ENCODE measurements at places on chromosomes 2 and 18.

DNA sequence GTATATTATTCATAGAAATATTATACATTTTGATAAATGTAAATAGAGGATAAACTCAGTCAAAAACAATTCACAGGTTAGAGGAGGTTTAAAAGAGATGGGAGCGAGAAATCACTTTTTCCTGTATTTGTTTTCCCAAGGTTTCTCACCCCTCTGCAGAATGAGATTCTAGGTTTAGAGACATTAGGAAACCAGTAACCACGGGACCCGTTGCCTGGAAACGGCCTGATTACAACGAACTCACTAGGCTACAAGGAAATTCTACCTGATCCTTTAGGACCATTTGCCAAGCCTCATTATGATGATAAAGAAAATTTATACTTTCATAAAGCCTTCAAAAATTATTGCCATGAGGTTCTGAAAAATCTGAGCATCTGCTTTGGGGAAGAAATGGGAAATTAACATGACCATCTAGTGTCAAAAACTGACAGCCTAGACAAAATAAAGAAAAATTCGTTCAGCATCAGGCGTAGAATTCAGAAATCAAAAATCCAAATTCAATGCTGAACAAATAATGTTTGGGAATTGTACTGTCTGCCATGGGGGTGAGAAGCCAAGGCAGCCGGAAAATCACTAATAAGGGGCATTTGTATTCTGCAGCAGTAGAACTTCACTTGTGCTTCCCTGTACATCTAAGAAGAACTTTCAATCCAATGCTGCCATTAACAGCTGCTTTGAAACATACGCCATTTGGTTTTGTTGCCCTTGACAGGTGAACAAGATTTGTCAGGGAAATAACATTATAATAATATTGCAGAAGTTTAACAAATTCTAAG lies 262.3 kb downstream of the NRXN1 start:
- DNase-seq: no peak

DNA sequence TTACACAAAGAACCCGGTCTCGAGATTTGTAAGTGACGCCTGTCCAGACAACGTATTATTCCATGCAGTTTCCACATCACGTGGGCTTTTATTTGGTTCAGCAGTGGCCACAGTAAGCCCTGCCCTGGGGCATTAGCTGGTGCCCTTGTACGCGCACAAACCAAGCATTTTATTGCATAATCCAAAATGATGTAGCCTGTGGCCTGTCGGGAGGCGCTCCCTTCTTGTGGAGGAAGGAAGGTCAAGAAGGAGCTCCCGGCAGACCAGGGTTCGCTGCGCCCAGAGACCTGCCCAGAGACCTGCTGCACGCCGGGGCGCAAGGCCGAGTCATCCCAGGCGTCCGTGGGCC lies 179.6 kb upstream of the ALKAL2 start:
- no peak for DNase-seq

- DNase-seq: no peak
These were observed 19.7 kb upstream of the AFF3 start for GRCh38 chr2:100161945-100162620.

DNA sequence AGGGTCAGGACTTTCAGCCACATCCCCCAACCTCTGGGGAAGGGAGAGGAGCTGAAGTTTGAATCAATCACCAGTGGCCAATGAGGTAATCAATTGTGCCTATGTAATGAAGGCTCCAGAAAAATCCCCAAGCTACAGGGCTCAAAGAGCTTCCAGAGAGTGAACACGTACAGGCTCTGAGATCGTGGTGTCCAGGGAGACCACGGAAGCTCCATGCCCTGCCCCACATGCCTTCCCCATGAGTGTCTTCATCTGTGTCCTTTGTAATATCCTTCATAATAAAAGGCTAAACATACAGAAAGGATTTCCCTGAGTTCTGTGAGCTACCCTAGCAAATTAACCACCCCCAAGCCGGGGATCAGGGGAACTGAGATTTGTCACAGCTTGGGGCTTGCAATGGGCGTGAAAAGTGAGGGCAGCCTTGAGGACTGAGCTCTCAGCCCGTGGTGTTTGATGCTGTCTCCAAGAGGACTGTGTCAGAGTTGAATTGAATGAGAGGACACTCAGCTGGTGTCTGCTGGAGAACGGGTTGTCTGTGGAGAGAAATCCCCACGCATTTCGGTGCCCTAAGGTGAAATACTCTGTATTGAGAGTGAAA lies 25.5 kb upstream of the TUBB6 start:
- DNase-seq: no peak

DNA sequence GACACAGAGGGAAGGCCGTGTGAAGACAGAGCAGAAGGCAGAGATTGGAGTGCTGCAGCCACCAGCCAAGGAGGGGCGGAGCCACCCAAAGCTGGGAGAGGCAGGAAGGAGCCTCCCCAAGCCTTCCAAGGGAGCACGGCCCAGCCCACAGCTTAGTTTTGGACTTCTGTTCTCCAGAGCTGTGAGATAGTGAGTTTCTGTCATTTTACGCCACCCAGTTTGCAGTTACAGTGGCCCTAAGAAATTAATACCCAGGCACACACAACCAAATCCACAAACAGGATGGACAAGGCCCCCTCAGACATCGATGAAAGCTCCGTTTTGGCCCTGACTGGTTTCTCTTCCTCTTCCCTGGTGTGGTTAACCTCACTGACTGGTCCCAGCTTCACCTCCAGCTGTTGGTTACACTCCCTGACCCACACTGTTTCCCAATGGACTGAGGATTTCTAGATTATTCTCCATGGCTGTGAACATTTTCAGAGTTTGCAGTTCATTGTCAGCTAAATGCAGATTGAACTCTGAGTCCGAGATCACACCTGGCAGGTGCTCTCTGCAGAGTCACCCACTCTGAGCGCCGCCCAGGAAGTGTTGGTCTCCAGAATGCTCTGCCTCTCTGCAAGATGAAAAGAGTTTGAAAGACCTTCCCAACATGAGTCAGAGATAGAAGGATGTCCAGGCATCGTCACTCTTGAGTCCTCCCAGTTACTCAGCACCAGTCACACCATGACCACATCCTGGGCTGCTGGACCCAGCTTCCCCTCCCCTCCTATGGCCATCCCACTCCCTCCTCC lies 100.2 kb downstream of the TWIST2 start:
- no peak for DNase-seq

GRCh38 chr2:16671760-16672159 lies 6.1 kb upstream of the CYRIA start:
- no peak for DNase-seq

DNA sequence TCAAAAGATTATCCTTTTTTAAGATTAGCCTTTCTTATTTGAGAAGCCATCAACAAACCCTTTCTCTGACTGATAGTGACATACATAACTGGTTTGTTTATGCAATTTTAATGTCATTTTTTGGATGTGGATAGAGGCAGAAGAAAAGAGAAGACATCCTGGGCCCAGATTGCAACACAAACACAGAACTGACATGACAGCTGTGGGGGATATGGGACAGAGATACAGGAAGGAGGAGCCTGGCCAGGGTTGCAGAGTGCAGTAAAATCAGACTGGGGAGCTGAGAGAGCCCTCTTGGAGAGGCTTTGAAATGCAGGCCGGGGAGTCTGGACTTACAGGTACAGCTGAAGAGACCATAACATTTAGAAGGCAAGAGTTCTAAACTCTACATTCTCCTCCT lies 65.1 kb downstream of the SIGLEC15 start:
- DNase-seq: no peak

DNA sequence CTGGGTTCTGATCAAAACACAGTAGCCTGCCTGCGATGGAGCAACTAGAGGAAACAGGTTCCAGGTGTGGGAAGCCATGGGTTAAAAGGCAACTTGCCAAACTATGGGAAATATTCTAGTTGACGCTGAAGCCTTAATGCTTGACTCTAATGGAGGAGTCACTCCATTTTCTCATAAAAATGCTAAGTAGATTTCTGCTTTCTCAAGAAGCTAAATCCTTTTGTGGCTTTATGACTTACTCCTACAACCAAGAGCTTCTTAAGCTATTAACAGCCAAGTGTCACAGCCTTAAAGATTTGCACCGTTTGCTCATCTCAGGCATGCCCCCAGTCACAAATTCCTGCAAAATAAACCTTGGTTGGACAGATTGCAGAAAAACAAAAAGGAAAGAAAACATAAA lies 25.2 kb downstream of the ANKRD44 start:
- DNase-seq: no peak

DNA sequence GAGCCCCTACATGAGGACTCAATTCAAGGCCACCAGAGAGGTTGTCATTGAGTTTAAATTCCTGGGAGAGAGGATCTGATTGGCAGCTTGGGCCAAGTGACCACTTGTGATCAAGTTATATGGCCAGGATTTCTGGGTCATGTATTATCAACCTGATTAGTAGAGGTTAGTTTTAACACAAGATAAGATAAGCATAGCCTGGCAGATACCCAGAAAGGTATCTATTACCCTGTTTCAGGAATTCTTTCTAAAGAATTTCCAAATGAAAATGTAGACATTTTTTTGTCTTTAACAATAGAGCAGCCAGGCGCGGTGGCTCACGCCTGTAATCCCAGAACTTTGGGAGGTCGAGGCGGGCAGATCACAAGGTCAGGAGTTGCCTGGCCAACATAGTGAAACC lies 50.5 kb downstream of the BABAM2 start:
- no peak for DNase-seq

DNA sequence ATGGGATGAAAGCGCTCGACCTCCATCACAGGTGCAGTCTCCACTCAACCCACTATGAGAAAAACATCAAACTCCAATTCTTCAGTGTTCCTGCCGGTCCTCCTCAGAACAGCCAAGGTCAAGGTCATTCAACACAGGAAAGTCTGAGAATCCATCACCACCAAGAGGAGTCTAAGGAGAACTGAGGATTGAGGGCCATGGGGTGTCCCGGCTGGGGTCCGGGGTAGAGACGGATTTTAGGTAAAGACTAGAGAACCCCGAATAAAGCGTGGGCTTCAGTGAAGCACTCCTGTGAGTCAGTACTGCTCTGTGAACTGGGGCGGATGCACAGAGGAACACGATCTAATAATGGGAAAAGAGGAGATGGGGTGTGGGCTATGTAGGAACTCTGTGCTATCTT lies 41.8 kb downstream of the PTGR3 start:
- no peak for DNase-seq

DNA sequence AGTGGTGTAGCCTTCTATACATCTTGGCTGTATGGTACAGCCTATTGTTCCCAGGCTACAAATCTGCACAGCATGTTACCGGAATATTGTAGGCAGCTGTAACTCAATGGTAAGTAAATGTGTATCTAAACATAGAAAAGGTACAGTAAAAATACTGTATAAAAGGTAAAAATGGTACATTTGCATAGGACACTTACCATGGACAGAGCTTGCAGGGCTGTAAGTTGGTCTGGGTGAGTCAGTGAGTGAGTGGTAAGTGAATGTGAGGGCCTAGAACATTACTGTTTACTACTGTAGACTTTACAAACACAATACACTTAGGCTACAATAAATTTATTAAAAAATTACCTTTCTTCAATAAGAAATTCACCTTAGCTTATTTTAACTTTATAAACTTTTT lies 3.7 kb upstream of the MRPS9 start:
- DNase-seq: no peak

DNA sequence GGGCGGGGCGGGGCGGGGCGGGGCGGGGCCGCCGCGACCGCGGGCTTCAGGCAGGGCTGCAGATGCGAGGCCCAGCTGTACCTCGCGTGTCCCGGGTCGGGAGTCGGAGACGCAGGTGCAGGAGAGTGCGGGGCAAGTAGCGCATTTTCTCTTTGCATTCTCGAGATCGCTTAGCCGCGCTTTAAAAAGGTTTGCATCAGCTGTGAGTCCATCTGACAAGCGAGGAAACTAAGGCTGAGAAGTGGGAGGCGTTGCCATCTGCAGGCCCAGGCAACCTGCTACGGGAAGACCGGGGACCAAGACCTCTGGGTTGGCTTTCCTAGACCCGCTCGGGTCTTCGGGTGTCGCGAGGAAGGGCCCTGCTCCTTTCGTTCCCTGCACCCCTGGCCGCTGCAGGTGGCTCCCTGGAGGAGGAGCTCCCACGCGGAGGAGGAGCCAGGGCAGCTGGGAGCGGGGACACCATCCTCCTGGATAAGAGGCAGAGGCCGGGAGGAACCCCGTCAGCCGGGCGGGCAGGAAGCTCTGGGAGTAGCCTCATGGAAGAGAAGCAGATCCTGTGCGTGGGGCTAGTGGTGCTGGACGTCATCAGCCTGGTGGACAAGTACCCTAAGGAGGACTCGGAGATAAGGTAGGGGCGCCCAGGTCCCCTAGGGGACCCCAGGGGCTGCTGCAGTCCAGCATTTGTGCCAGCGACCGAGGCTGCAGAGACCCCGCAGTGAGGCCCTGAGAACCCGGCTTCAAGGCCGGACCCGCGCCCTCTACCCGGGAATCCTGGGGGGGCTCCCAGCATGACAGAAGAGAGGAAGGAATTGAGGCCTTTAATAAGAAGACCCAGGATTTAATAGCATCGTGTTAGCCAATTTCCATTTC lies at the start of gene KHK:
KHK (plus strand) TSS at position 49 of the 870 bp plus-strand sequence; CDS start at position 537, 488 bp downstream.
- DNase-seq: peak; percentile 81

- DNase-seq: no peak
These were observed 165.8 kb downstream of the FBXO15 start for GRCh38 chr18:73981796-73982195.

DNA sequence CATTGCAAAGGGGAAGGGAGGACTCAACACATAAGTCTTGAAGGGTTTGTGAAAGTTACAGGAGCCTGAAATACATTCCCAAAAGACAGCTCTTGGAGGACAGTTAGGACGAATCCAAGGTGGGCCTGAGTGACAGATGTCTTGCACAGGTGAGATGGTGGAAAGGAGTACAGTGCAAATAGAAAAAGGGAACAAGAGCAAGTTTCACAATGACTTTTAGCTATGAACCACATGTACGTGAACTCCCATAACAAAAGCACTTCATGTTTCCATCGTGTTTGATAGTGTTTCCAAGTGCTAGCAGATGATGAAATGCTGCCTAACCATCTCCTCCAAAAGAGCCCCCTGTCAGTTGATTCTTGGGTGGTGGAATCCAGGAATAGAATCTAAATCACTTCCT lies 1.8 kb downstream of the IL18RAP start:
- no peak for DNase-seq

DNA sequence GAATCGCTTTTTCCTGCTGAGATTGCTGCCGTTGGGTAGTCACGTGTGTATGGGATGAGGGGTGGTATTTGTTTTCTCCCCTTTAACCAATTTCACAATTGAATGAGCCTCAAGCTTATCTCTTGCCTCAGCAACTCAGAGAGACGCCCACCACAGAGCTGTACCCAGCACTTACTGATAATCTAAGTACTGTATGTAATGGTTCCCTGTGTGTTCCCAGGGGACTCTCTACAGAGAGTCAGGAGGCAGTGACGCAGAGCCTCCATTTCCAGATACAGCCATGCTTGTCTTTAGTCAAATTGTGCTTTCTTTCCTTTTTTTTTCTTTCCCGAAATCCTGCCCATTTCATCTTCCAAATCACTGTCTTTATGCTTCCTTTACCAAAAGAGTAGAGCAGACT lies 1102.1 kb upstream of the KLHL29 start:
- no peak for DNase-seq

DNA sequence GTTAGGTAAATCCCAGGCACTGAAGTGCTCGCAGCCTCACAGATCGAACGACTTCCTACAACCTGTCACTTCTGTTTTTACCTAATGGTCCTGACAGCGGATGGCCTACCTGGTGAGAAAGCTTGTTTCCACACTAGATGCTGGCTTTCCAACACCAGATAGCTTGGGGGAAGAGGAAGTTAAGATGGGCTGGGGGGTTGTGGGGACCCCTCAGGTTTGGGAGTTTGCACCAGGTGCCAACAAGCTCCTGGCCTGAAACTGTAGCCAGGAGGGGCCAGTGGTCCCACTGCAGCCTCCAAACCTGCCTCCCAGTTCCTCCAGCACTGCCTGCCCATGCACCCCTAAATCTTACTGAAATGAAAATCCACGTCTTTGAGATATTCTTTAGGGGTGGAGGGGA lies 3.9 kb downstream of the TMEM185B start:
- no peak for DNase-seq
